Stimulated activated CD4-positive, alpha-beta T cell treated with anti-CD3 and anti-CD28 coated beads, Interleukin-1b, Interleukin-23, amount 100 ng/mL, for 4 hours (primary cell): ENCODE measurements at places on chromosomes 13 and 19.

- no peak for DNase-seq
Observed at GRCh38 chr19:9073806-9074205, 13.1 kb upstream of the OR1M1 start.

DNA sequence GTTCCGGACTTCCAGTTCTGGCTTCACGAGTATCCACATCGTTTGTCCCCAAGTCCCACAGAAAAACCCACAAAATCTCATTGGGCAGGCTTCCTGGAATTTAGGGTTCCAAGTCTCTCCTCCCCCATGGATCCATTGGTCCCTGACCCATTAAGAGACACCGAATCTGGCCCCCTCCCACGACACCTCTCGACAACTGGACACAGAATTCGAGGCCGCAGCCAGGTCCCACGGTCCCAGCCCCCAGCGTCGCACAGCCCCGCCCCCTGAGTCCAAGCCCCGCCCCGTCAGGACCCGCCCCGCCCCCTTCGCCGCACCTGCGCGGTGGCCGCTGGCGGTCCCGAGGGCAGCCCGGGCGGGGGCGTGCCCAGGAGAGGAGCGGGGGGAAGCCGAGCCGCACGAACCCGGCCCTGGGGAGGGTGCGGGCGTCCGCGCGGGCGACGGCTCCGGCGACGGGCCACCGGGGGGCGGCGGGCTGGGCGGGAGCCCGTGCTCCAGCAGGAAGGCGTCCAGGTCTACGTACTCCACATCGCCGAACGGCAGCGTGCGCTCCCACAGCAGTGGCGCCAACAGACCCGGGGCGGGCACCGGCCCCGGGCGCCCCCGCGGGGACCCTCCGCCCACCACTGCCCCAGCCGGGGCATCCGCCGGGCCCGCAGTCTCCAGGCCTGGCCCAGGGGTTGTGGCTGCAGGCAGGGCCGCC is 1.8 kb downstream of the DBP start:
- DNase-seq: peak; percentile 76

DNA sequence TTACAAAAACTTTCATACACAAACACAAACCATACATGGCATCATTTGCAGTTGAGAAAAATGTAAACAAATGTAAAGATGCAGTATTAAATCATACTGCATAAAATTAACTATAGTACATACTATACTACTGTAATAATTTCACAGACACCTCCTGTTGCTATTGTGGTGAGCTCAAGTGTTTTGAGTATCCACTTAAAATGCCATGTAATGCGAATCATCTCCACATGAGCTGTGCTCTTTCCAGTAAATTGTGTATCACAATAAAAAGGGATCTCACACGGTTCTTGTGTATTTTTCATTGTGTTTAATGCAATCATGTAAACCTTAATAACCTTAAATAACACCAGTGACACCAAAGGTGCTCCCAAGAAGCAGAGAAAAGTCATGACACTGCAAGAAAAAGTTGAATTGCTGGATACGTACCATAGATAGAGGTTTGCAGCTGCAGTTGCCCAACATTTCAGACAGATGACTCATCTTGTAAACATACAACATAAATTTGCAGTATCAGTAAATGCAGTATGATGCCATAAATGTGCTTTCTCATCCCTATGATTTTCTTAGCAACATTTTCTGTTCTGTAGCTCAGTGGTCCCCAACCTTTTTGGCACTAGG is 166.6 kb downstream of the RAP2A start:
- no peak for DNase-seq

DNA sequence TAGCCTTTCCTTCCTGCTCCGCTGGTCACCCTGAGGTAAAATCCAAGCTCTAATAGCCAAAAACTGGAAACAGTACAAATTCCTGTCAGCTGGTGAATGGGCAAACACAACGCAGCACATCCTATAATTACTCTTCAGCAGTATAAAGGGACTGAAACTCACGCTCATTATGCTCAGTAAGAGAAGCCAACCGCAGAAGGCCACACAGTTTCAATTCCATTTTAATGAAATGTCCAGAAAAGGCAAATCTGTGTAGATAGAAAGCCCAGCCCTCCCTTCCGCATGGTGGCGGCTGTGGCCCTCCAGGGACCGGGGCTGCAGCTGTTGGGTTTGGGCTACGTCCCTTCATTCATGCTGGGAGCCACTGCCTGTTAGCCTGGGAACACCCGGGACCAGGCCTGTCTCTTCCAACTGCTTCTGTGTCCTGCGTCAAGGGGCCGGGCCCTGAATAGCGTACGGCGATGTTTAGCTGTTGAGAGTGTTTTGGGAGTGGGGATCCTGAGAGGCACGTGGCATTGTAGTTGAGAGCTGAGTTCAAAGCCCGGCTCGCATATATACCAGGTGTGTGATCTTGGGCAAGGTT is 23.5 kb downstream of the NKPD1 start:
- DNase-seq: no peak

- DNase-seq: no peak
Observed at GRCh38 chr13:53074114-53074513, 45.5 kb downstream of the OLFM4 start.

GRCh38 chr13:34241332-34241731 is 423.4 kb downstream of the RFC3 start:
- DNase-seq: no peak

DNA sequence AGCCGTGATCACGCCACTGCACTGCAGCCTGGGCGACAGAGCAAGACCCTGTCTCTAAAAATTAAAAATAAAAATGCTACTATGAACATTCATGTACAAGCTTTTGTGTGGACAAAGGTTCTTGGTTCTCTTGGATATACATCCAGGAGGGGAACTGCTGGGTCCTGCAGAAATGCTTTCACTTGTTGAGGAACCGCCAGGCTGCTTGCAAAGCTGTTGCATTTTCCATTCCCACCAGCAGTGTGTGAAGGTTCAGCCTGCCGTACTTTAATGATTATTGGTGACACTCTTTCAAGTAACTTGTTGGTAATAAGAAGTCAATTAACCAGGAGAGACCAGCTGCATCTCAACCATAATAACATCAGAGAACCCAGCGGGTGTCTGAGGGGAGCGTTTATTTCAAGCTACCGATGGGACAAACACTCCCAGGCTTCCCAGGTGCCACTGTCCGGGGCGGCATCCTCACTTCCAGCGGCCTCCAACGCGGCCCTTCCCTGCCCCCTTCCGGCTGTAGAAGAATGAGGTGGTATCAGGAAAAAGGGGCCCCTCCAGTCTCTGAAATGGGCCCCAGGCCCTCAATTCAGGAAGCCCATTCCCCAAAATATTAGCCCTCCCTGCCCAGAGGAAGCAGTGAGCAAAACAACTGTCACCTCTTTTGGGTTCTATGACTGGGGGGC is 15.2 kb upstream of the PPP1R12C start:
- no peak for DNase-seq

DNA sequence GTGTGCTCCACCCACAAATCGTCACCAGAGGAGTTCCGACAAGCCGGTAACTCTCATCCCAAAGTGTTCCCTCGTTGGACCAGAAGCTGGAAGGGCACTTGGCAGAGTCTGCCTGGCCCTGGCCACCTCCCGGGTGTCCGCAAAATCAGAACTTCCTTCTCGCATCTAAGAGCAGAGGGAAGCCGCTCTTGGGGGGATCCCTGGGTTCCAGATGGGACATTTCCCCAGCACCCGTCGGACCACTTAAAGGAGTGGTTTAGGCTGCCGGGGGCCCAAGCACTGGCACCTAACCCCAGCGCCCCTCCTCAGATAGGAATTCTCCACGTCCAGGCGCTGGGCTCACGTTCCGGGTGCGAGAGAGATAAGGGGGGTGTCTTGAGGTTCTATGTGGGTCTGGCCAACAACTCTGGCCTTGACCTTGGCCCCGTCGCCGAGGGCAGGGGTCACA is 857 bp upstream of the MAP2K7 start:
- DNase-seq: no peak

- DNase-seq: no peak
Observed at GRCh38 chr13:44969551-44970484, 19.5 kb downstream of the NUFIP1 start.
